Purkinje cell (primary cell): ENCODE measurements at places on chromosomes 3 and 15. TPM values are rescaled to one million over a fixed set of nuclear protein-coding genes. Genes with fewer than 3 reads are reported as not detected.

The ARHGAP31 gene
- polyA plus RNA-seq = 1.0 and 1.6 TPM in 2 replicates

The SELENOS gene
- 73.4 and 96.8 TPM in 2 replicates for polyA plus RNA-seq

The DAPK2 gene
- polyA plus RNA-seq = 0.29 and 0.46 TPM in 2 replicates

The PTX3 gene
- polyA plus RNA-seq = 0.92 TPM in 1 of 2 replicates, not detected in the other

The DNAH1 gene
- 0.15 and 0.28 TPM in 2 replicates for polyA plus RNA-seq

The MLH1 gene
- 19.3 and 21.6 TPM in 2 replicates for polyA plus RNA-seq

The IL20RB gene
- polyA plus RNA-seq = not detected in 2 replicates

The HSPBAP1 gene
- polyA plus RNA-seq = 12.1 and 13.0 TPM in 2 replicates

The MTFMT gene
- polyA plus RNA-seq = 7.0 and 8.0 TPM in 2 replicates

The ADGRG7 gene
- not detected in 2 replicates for polyA plus RNA-seq

The MBNL1 gene
- 38.4 and 40.6 TPM in 2 replicates for polyA plus RNA-seq

The LRRC49 gene
- 345 and 399 TPM in 2 replicates for polyA plus RNA-seq
